ENCODE measurements at places on chromosomes 5 and 9.

GRCh38 chr9:115114084-115114483 is 3.9 kb downstream of the TNC start:
- DNase-seq = no peak

GRCh38 chr5:77669677-77670076 is 31.2 kb upstream of the OTP start:
- no peak for DNase-seq

DNA sequence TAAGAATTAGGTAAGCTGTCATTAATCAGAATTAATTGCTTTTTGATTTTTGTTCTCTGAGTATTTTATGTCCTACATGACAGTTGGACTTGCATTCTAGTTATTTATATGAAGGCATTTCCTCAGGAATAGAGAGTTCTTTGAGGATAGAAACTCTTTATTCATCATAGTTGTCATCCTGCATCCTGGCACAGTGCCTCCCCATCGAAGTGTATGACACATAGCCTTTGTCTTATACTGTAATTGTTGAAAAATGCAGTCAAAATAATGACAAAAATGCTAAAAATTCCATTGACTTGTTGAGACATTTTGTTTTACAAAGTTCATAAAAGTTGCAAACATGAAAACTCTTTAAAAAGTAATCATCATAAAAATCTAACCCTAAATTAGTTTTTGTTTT is 36.5 kb downstream of the CFAP95 start:
- no peak for DNase-seq

- DNase-seq = no peak
These were observed 122.2 kb upstream of the ACOT12 start for GRCh38 chr5:81516091-81516490.

- DNase-seq = peak; percentile 97
These were observed 68.2 kb downstream of the LRSAM1 start for GRCh38 chr9:127519301-127520166.

DNA sequence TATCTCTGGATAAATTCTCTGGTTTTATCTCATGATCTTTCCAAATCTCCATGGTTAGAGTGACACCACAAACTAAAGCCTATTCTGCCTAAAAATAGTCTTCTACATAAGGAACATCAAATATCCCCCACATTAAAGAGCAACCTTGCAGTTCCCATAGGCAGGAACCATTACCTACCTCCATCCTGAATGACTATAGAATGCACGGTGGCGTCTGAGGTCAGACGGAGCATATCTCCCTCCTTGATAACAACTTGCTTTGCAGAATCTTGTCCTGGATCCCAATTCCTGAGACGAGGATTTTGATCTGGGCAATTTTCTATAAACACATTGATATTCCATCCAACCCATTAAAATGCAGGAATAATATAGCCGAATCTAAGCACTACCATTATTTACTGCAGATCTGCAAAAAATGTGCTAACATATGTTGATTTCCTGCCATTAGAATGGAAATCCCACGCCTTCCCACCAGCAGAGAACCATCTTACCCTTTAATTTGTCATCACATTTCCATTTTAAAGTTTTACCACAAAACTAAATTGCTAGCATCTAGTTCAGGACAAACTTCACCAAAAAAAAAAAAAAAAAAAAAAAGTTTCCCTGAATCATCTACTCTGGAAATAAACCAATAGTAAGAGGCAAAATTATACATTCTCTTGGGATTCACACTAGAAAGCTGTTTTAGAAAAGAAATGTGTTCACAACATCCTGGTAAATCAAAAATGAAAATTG is 22.1 kb downstream of the CEMIP2 start:
- DNase-seq = no peak

DNA sequence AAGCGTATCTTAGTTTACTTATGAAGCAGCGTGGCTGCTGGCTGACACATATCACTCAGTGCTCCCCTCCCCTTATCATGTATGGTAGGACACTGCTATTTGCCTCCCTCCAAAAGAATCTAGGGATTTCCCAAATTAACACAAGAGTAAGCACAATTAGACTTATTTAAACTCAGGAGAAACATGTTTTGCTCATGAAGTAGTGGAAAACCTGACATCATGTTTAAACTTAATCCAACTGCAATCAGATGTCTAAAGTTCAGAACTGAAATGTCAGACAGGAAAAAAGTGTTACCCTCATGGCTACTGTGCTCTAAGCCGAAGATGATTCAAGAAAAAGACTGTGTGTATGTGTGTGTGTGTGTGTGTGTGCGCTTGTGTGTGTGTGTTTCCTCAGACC is 324.1 kb upstream of the TNC start:
- no peak for DNase-seq

DNA sequence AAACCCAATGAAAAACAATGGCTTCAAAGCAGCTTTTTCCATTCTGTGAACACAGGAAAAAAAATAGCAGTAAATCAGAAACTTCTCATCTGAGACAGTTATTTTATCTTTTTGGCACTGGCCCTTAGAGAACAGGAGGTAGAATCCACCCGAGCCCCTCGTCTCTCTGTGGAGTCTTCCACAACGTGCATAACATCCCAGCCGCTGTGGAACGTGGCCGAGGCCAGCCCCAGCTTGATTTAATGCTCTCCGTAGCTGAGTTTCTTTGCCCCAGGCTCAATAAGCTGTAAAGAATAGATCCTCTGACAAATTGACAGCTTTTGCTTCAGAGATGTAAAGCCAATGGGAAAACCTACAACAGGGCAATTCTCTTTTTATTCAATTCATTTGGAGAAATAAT is 107.9 kb upstream of the DAP start:
- DNase-seq = no peak

- DNase-seq = no peak
These were observed 3.1 kb upstream of the TMEM250 start for GRCh38 chr9:136121801-136122200.

DNA sequence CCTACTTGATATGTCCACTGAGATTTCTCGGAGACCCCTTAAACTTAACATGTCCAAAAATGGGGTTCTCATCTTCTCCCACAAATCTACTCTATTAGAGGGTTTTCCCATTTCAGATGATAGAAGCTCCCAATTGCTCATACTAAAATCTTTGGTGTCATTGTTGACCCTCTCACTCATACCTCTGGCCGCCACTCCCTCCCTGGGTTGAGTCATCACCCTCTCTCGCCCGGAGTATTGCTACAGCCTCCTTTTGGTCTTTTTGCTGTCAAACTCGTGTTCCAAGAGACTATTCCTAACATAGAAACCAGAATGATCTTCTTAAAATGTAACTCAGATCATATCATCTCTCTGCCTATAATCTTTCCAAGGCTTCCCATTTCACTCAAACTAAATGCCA is 91.0 kb upstream of the GNAQ start:
- DNase-seq = no peak

DNA sequence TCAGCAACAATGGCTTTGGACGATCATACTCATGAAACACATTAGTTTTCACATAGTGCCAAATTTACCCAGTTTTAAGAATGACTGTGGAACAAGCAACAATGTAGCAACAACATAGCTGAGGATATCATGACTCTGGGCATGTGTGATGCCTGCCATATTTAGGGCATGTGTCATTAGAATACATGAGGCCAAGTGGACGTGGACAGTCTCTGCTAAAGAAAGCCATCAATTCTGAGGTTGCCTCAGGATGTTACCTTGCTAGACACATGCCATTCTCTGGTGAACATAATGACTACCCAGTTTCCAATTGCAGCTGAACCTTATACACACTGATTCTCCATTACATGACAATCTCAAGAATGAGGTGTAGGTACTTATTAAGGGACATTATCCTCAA is 103.3 kb upstream of the ADAMTS19 start:
- DNase-seq = no peak

DNA sequence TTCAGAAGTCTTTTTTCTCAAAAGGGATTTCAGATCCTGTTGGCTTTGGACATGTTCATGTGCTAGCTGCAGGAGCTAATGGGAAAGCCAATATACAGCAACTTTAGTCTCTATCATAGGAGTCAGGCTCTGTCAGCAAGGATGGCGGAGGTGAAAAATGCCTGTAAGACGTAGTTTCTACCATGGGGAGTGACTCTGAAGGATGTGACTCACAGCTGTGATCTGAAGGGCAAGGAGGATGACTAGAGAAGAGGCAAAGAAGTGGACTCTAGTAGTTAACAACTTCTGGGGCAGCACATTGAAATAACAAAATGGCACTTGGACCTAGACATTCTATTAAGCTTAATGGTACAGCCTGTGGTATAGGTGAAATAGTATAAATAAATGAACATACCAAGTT is 3.1 kb upstream of the NDUFS4 start:
- DNase-seq = no peak

DNA sequence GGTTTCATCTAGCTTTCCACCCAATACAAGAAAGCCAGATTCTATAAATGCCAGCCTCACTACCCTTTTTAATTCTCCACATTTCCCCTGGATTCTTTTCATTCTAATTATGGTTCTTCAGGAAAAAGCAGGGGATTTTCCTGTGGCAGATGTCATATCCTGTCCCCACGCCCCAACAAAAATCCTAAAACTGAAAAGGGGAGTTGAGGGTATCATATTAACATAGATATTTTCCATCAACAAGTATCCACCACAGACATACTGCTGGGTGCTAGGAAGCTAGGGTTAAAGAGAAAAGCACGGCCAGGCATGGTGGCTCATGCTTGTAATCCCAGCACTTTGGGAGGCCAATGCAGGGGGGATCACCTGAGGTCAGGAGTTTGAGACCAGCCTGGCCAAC is 38.0 kb downstream of the CDK5RAP2 start:
- no peak for DNase-seq

DNA sequence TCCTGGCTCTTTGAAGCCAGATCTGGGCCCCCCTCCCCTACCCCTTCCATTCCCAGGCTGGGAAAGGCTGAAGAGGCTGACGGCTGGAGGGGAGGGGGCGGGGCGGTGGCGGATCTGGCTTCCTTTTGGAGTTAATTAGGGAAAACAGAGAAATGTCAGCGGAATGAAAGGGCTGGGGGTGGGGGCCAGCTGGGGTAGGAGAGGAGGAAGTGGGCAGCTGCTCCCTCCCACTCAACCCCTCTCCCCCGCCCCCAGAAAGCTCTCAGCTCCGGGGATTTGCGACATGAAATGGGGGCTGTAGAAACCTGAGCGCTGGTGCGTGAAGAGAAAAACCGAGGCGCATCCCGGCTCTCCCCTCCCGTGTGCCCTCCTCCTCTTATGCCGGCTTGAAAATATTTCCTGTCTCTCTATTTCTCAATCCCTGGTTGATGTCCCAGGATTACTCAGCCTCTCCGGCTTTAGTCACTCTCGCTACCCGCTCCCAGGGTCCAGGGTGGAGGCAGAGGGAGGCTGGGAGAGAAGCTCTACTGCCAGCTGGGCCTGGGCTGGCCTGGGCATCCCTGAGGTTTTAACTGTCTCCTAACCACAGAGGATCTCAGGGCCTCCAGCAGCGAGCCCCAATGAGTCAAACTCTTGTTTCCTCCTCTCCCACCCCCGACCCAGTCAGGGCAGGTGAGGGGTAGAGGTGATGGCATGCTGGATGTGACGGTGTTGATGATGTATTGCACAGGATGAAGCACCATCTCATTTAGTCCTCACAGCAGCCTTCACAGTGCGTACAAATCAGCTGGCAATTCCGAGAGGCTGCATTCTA is 20.1 kb downstream of the PCDHGC5 start:
- DNase-seq = peak; percentile 52

GRCh38 chr5:79853676-79854418 is 137.2 kb downstream of the MTX3 start:
- no peak for DNase-seq

- peak; percentile 55 for DNase-seq
These were observed 65.0 kb downstream of the FGF18 start for GRCh38 chr5:171484460-171484899.

DNA sequence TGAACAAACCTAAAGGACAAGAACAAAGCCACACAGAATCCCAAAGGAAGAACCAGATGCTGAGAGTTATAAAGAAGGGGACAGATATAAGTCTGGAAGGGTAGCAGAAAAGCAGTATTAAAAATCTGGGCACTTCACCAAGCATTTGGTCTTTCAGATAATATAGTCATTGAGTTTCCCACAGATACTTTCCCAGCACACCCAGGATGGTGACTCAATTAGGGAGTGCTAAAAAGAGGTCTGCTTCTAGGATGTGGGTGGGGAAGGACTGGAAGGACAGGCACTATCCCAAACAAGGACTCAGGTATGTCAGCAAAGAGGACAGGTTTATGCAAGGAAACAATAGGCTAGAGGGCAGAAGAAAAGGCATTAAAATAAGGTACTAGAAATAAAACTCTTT is 59.3 kb downstream of the DIAPH1 start:
- DNase-seq = no peak

DNA sequence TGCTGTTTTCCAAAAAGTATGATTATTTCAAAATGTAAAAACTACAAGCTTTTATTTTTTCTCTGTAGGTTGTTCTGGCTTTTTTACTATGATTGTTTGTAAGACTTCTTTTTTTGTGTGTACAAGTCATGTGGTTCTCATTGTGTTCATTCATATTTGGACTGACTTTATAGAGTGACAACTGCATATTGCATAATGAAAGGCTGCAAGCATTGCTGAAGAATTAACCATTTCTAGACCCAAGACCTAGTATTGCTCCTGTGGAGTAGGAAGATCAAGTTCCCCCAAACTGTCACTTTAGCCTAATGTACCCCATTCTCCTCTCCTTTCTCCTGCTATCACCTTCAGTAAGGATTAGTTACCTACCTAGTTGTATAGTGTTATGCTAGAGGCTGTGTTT is 10.0 kb downstream of the MAP1B start:
- DNase-seq = no peak

DNA sequence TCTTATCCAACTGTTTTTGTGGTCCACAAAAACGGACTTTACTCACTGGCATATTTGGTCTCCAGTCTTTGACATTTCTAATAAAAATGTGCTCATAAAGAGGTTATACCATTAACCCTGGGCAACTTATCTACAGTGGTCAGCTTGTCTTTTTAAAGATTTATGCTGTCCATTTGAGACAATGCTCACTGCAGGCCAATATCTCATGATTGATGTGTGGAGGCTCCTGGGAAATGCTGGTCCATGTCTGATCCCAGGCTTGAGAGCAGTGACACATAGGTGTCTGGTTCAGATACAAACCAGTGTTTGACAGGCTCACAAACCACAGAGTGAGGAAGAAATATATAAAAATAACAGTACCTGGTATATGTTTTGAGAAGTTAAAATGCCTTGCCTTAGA is 180.7 kb downstream of the TARS1 start:
- no peak for DNase-seq

DNA sequence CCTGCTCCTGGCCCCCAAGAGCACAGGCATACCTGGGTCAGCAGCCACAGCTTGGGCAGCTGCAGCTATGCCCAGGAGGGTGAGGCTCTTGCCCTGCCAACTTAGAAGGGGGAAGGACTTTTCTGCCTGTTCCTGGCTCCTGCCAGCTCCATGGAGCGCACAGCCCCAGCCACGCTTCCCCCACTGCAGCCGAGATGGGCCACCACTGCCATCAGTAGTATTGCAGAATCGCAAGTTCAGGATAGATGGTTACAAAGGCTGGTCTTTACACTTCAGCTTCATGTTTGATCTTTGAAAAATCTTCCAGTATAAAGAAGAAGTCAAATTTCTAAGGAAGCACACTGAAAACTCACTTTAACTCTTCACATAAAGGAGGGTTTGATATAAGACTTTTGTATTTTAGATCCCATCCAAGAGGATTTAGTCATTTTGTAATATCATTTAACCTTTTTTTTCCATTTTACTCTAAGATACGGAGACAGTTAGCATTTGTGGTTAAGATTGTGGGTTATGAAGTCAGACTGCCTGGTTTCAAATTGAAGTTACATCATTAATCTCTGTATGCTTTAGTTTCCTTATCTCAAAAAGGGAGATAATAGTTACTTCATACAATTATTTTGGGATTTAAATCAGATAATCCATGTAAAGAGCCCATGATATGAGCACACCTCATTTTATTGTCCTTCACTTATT is 81.8 kb downstream of the NLN start:
- DNase-seq = peak; percentile 24
